ENCODE measurements at places on chromosomes 5 and 9.
A peak's percentile ranks its signal among the peaks of the same experiment; 100 is the strongest.

DNA sequence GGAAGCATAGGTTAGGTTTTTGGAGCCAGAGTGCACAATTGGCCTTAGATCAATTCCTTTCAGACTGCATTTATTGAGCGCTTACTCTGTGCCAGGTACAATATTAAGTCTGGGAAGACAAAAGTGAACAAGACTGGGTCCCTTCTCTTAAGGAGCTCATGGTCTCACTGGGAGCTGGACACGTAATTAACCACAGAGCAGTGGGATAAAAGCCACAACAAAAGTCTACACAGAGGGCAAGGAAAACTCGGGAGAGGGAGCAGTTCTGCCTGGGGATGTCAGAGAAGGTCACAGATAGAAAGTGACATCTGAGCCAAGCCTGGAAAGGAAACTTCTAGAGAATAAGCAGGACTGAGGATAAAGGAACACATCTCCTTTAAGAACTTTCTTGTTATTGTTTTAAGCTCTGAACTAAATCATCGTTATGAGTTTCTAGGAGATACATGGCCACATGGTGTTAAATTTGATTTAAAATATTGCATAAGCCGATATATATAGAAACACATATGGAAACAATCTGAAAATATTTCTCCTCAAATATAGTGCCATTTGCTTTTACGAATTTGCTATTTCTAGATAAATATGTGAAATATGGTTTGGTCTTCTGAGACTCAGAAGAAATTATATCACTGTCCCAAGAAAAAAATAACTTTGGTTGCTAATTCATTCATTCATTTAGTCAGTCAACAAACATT, 40.1 kb upstream of the PDE8B start:
- no peak for DNase-seq

DNA sequence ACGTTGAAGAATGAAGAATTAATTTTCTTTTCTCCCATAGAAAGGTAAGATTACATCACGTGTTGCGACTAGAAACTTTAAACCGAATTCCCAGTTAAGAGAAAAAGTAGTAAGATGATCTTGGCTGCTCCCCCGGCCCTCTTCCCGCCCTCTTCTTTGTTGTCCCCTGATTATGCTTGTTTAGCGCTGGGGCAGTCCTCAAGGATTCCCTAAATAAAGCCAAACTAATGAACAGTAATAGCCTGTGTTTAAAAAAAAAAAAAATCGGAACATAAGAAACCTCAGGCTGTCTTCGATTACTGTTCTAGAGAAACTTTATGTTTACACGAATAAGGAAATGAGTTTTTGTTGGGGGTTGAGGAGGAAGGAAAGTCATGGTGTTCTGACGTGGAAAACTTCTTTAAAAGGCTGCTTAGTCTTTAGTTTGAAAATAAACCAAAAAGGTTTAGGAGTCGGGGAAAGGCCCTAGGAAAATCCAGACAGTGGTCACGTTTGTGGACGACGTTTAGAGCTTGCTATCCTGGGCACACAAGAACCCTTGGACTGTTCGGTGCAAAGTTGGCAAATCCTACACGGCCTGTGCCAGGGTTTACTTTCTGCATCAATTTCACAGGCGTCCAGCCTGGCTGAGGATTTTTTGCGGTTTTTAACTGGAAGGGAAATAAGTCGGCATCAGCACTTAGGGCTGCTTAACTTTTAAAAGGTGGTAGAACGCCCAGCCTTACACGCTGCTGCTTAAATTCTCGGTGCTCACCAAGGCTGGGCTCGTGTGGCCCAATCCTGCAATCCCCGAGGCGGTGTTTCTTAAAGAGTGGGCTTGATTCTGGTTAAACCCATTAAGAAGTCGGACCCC, 1.1 kb upstream of the MAT2B start:
- peak; percentile 24 for DNase-seq

GRCh38 chr5:179495906-179496455, 54.4 kb upstream of the RUFY1 start:
- DNase-seq = no peak

DNA sequence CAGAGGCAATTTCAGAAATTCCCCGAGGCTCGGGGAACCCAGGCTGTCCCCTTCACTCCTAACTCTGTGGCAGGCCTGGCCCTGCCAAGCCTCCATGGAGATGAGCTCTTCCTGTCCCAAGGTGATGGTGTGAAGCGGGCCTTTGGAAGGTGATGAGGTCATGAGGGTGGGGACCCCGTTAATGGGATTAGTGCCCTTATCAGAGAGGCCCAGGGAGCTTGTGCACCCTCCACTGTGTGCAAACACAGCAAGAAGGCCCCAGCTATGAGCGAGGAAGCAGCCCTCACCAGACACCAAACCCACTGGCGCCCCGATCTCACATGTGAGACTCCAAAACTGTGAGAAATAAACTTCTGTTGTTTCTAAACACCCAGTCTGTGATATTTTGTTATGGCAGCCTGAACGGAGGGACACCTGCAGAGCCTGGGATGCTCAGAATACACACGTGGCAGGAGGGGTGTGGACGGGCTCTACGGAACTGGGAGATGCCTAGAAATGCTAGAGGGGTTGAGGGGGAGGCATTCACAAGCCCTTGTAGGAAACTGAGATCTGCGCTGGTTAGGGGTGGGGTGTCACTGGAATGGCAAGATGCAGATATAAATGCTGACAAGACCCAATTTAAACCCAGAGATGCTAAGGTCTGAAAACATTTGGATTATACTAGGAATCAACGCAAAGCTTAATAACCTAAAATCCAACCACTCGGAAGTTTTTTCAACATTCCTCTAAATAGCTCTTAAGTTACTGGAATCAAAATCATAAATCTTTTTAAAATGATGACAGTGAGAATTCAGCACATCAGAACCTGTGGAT, 46.9 kb downstream of the ADAMTS2 start:
- no peak for DNase-seq

DNA sequence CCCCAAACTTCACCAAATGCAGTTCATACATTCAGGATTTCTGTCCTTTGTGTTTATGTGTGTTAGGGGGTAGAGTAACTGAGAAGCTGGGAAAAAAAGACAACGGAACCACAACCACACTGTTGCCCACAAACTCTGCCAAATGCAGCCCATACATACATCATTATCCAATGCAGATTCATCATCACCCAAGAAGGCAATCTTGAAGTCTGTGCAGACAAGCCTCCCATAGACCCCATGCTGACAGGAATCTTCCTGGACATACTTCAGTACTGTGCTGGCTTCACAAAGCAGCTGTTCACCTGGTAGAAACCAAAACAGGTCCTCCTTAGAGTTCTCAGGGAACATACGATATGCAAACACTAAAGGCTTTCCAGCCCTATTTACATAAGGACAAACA, 38.9 kb downstream of the MTMR12 start:
- no peak for DNase-seq

DNA sequence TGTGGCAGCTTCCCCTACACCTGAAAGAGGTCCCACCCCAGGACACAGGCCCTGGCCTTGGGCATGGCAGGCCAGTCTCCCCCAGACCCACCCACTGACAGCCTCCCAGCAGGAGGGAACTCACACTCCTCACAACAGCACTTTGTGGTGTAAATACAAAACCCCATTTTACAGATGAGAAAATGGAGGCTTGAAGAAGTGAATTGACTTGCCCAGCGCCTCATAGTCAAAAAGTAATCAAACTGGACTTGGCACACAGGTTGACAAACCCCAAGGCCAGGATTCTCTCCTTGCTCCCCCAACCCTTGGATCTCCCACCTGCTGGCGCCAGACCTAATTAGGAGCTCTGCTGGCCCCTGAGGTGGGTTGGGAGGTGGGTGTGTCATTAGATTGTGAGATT, 29.2 kb upstream of the NEK6 start:
- no peak for DNase-seq

- DNase-seq = no peak
Observed at GRCh38 chr9:21579247-21579671, 97.1 kb upstream of the IFNE start.

DNA sequence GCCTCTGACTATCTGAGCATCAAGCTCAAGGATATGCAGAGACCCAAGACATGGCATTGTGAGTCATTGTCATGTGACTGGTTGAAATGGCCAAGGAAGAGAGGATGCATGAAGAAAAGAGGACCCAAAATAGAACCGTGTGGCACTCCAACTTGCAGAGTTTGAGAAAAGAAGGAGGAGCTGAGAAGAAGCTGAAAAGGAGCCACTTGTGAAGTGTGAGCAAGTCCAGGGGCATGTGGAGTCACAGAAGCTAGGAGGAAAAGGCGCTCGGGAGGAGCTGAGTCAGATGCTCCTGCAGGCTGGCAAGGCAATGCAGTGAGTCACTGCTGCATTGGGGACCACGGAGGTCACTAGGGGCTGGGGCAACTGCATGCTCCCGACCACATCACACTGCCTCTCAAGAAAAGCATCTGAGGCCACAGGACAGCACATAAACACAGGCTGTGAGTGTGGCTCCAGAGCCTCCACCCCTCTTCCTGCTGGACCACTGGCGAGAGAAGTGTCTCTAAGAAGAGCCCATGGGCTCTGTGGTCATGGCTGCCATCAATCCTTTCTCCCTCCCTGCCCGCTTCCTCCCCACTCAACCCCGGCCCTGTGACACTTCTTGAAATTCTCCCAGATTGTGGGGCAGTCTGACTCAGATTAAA, 197.6 kb downstream of the DRD1 start:
- DNase-seq = no peak

DNA sequence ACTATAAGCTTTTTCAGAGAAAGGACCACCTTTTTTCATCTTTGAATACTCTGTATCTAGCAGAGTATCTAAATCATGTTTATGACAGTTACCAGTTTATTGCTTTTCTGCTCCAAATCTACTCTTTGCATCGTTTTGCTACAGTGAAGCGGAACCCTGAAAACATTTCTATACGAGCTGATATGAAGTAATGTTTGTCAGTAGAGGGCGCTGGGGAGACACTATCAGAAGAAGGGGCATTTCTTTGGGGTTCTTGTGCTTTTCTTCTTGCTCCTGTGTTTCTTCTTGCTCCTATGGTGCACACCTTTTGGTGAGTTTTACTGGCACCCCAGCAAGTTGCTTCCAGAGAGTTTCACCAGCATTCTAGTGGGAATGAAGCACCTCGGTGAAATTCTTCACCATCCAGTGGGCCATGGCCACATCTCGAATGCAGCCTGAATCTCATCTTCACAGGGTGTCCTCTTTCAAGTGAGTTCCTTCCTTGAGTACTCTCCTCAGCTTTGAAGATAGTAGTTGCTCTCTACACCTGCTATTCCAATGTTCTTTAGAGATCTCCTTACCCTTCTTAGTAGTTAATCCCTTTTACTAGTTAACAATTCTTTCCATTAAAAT, 98.4 kb downstream of the FGF1 start:
- no peak for DNase-seq

GRCh38 chr9:109639674-109640579, 140.1 kb upstream of the PALM2AKAP2 start:
- DNase-seq = no peak

DNA sequence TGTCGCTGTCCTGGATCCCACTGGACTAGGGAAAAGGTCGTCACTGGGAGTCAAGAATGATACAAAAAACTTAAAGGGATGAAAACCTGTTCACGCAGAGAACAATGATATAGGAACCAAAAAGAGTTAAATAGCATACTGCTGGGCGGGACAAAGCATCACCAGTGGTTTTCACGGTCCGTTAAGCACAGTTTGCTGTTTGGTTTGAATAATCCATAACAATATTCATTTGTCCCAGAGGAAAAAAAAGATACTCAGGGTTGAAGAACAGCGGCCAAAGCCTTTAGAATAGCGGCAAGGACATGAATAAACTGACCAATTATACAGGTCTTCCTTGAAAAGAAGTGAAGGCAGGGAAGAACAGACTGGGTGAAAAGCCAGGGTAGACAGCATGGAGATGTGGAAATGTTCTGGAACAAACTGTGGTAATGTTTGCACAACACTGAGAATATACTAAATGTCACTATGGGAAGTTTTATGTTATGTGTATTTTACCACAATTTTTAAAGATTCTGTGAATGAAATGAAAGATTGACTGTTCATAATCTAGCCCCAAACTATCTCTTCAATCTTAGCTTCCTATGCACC, 60.8 kb downstream of the MTMR12 start:
- no peak for DNase-seq

- no peak for DNase-seq
Observed at GRCh38 chr9:135067096-135067710, 20.3 kb upstream of the OLFM1 start.

DNA sequence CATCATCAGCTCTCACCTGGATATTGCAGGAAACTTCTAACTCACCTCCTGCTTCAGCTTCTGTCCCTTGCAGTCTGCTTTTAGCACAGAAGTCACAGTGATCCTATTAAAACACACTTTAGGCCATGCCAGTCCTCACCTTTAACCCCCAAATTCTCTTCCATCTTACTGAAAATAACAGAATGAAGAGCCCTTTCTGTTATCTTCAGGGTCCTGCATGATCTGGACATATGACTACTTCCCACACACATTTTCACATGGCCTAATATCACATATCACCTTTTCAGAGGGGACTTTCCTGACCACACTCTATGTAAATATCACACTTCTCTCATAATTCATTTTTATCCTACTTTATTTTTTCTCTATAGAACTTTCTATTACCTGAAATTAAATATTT, 550.6 kb upstream of the CLINT1 start:
- DNase-seq = no peak

DNA sequence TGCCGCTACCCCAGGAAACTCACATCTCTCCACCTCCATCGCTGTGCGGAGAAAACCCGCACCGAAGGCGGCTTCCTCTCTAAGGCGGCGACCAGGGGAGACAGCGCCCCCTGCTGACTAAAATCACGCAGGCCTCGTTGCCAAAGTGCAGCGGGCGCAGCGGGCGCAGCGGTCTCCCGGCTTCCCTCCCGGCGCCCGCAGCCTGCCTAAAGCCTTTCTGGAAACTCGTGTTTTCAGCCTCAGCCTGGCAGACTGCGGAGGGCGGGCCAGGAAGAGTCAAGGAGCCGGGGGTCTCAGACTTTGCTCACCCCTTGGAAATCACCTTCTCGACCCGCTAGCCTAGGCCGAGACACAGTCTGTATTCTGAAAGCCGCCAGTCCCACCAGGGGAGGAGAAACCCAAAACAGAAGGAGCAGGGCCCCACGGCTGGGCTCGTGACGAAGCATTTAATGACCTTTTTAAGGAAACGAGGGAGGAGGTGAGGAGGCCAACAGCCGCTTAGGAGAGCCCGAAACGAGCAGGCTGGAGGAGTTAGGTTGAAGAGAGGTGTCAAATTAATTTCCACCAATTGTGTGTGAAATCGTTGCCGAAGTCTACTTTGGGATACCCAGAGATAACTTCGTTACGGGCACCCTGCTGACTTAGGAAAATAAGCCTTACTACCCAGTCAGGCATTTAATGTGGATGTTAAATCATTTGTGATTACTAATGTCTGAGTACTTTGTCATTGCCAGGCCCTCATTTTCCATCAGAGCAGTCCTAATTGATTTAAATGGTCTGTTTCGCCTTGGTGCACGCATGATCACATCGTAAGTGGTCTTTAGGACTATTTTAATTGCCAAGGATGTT, 7.3 kb upstream of the FOXB2 start:
- DNase-seq = no peak

- no peak for DNase-seq
Observed at GRCh38 chr9:37994639-37995347, 74.2 kb downstream of the SHB start.

- no peak for DNase-seq
Observed at GRCh38 chr9:133991964-133992779, at the start of gene VAV2. VAV2 (minus strand) TSS chr9:133992324; CDS start chr9:133992278, 46 bp downstream.

- no peak for DNase-seq
Observed at GRCh38 chr5:9445826-9446388, 100.0 kb downstream of the SEMA5A start.

- DNase-seq = no peak
Observed at GRCh38 chr5:76763136-76763535, 47.2 kb downstream of the F2R start.

Data from NCI-H1048 (cell line).